ENCODE measurements at places on chromosomes 12 and 14. TPM values are rescaled to one million over a fixed set of nuclear protein-coding genes. Genes with fewer than 3 reads are reported as not detected.

Gene PRB2
- not detected for total RNA-seq

DNA sequence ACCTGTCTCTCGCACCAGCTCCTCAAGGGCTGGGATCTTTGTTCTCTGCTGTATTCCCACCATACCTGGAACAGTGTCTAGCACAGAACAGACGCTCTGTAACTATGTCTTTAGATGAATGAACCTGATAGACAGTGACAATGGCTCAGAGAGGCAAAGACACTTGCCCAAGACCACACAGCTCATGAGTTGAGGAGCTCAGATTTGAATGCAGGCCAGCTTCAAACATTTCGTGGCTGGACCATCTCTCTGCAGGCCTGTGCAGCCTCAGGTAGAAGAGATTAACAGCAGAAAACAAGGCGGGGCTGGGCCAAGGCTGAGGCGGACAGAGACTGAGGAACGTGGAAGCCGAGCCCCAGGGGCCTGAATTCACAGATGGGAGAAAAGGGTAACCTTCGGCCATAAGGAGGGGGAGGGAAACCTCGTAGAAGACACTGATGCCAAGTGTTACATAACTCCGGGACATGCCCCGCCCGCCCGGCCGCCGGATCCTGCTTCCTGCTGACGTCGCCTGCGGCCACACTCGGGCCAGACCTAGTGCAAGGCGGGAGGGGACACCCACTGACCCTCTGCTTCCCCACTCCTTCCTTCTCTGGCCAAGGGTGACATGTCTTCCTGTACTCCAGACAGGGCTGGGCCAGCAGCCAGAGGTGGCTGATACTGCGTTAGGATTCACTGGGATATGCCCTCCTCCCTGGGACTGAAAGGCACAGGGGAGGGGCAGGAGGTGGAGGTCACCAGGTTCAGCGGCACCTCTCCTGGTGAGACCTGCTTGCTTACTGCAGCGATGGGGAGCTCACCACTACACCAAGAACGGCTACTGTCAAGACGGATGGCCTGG is 86.8 kb downstream of the RFLNA start:
- peak; percentile 91 for DNase-seq

- no peak for DNase-seq
Measured at GRCh38 chr12:7678744-7679143, 13.0 kb upstream of the APOBEC1 start.

Gene RNASE4
- 8.5 TPM for total RNA-seq

DNA sequence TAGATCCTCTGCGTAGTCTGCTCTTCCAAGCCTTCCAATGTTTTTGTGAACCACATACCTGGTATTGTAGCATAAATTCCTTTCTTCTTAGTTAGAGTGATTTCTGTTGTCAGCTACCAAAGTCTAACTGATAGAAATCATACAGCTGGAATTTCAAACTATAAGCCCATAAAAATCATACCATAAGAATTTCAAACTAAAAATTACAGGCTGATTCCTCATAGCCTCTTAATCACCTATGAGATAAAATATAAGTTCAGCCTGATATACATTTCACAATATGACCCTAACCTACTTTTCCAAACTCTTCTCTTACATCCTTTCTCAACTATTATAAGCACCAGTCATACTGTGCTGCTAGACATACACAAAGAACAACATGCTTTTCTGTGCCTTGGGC is 64.8 kb downstream of the PTHLH start:
- peak; percentile 88 for DNase-seq

Gene GTF2A1
- total RNA-seq: 24.4 TPM

GRCh38 chr14:71610149-71610548 is 322.1 kb upstream of the RGS6 start:
- DNase-seq: peak; percentile 19

- no peak for DNase-seq
Measured at GRCh38 chr14:67485501-67486095, 2.9 kb downstream of the TMEM229B start.

- DNase-seq: peak; percentile 17
Measured at GRCh38 chr14:69519204-69520100, 34.9 kb downstream of the PLEKHD1 start.

- no peak for DNase-seq
Measured at GRCh38 chr14:66081594-66082376, 404.4 kb upstream of the CCDC196 start.

Gene PGF
- 0.26 TPM for total RNA-seq

- no peak for DNase-seq
Measured at GRCh38 chr12:57230381-57231155, 1.1 kb downstream of the SHMT2 start.

GRCh38 chr12:22100958-22101748 is 55.1 kb downstream of the CMAS start:
- DNase-seq: peak; percentile 46

GRCh38 chr14:75628816-75629215 is 31.9 kb downstream of the ERG28 start:
- DNase-seq: no peak

GRCh38 chr14:82740547-82740946 is 1206.9 kb upstream of the SEL1L start:
- DNase-seq: no peak

DNA sequence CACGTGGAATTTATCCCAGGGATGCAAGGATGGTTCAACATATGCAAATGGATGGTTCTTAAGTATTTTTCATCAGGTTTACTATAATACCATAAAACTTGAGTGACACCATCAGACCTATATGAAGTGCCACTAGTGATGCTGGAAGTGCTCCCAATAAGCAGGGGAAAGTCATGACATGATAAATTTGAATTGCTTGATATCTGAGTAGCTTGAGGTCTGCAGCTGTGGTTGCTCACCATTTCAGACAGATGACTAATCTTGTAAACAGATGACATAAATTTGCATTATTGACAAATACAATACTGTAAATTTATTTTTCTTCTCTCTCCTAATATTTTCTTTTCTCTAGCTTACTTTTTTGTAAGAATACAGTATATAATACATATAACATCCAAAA is 13.7 kb upstream of the PRPF39 start:
- peak; percentile 65 for DNase-seq

Gene PLBD2
- total RNA-seq: 18.8 TPM

Gene ANAPC7
- 112 TPM for total RNA-seq

GRCh38 chr12:96436366-96437170 is 36.3 kb upstream of the CDK17 start:
- no peak for DNase-seq

- DNase-seq: no peak
Measured at GRCh38 chr14:104238424-104239184, 100.2 kb downstream of the KIF26A start.

Gene PNMA1
- 36.7 TPM for total RNA-seq

GRCh38 chr12:13198876-13199275 is 2.4 kb downstream of the EMP1 start:
- DNase-seq: no peak

DNA sequence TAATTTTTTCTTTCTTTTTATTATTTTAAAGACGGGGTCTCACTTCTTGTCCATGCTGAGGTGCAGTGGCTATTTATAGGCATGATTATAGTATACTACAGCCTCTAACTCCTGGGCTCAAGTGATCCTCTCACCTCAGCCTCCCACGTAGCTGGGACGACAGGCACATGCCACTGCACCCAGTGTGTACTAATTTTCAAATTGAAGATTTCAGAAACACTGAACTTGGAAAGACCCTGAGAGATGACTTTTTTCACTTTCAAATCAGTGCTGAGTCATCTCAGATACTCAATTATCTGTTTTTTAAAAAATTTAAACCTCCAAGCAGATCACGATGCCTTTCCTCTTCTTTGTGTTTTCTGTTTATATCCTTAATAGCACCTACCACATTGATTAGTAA is 53.7 kb upstream of the COCH start:
- DNase-seq: no peak

DNA sequence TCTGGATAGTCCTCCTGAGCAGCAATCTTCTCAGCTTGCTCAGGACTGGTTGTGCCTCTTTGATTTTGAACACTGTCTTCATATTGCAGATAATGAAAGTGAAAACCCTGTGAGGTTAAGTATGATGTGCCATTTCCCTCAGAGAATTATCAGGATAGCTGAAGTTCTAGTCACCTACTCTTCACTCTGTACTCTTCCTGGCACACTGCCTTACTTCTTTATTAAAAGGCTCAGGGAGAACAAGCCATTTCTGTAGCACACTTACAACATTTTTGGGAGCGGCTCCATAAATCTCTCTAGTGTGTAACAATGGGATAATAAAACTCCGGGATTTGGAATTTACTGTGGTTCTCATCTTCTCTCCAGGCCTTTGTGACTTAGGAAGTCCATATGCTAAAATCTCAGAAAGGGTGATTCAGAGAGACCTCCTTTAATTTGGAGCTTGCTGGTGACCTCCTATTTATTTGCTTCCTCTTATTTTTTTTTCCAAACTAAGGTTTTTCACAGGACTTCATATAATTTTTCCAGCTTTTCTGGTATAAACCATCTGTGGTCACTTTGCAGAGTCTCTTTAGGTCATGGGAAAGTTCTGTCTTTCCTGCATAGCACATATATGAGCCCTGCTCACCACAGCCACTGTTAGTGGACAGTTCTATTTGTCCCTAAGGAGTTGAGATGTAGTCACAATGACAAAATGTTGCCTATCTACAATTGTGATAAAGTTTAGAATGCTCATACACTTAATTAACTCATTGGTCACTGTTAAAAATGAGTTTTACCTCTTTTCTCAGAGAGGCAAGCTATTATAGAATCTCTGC is 53.5 kb upstream of the LDHB start:
- peak; percentile 19 for DNase-seq

DNA sequence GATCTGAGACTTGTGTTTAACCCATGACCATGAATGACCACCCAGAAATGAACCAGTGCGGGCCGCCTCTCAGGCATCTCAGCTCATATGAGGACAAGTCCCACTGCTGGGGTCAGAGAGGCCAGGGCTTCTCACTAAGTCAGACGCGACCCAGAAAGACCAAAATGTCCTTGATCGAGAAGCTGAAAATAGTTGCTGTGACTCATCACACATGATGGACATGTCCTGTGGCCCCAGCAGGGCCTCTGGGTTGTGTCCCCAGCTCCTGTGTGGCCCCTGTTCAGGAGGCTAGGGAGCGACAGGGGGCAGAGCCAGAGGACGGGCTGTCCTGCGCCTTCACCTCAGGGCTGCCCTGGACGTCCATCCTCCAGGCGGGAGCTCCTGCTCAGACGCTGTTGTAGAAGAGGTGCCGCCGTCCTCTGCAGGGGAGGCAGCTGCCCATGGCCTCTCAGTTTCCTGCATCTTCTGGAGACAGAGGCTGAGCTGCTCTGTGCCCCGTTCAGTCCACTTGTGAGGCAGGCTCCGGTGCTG is 29.0 kb upstream of the FAM181A start:
- DNase-seq: no peak

Gene KRT82
- 0.29 TPM for total RNA-seq

Gene TAS2R46
- total RNA-seq: 1.5 TPM

Gene MSI1
- total RNA-seq: not detected

DNA sequence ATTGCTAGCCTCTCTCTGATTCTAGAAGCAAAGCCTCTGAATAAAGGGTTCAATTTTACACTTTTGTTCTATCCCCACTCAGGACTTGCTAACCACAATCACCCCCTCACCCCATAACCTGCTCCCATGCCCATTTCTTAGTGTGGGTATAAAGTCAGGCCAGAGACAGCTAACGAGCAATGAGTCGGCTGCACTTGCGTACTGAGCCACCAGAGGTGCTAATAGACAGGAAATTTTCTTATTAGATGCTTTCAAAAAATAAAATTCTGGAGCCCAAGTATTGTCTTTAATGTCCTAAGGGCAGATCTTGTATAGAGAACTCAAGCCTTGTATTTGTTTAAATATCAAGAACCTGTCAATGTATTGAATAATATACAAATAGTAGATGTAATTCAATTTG is 256.9 kb downstream of the SYT1 start:
- peak; percentile 18 for DNase-seq

DNA sequence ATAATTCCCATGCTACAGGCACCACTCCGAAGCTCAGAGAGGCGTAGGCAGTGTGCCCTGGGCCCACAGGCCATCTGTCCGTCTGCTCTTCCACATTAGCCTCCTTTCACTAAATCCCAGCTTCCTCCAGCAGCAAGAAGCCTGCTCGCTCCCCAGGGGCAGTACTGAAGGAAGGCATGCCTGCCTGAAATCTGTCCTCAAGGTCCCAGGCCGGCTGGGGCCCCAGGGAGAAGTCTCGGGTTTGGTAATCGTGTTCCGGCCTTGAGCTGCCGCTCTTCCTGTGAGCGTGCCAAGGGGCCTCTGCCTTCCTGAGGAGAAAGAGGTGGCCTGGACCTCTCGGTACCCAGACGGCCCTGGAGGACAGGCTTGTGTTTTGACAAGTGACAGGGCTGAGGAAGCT is 15.2 kb upstream of the DLK1 start:
- no peak for DNase-seq

DNA sequence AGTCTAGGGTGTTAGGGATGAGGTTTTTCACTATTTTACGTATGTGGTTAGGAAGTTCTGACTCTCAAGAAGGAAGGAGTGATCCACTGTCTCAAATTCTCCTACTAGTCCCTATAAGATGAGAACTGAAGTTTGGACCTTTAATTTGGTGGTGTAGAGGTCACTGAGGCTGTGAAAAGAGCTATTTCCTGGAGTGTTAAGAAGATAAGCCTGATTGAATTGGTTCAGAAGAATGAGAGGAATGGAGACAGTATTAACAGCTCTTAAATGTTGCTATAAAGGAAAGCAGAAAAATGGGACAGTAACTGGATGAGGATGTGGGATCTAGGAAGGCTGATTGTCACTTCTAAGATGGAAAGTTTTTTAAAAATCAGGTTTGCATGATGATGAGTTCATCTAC is 57.6 kb downstream of the CNTN1 start:
- no peak for DNase-seq

- DNase-seq: no peak
Measured at GRCh38 chr14:105529569-105530284, 3.3 kb downstream of the TMEM121 start.

- peak; percentile 19 for DNase-seq
Measured at GRCh38 chr14:96304956-96305355, 48.9 kb downstream of the BDKRB1 start.

GRCh38 chr12:6758506-6759095 is 5.7 kb upstream of the MLF2 start:
- no peak for DNase-seq

DNA sequence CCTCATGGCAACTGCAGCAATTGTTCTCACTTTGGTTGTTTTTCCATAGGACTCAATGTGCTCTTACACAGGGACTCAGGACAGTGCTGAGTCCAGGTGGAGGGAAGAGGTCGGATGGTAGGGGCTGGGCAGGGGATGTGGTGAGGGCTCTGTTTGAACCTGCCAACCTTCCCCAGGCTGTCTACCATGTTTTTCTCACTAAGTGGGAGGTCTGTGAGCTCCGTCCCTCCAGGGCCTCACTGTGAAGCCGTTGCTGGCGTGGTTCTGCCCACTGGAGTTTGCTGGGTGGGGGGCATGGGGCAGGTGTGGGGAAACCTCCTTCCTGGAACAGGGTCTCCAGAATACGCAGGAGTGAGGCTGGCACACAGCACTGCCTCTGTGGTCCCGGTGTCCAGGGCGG is 20.7 kb upstream of the PRMT8 start:
- DNase-seq: no peak

GRCh38 chr14:81435391-81436295 is 35.5 kb upstream of the STON2 start:
- DNase-seq: peak; percentile 57

Gene A2ML1
- 0.36 TPM for total RNA-seq

Gene KRT85
- not detected for total RNA-seq

GRCh38 chr14:57479197-57479596 is 14.5 kb downstream of the CCDC198 start:
- no peak for DNase-seq

- DNase-seq: no peak
Measured at GRCh38 chr14:70845601-70846000, 36.3 kb upstream of the MAP3K9 start.

Gene KERA
- not detected for total RNA-seq
